KBM-7 (cell line): ENCODE measurements at places on chromosomes 1 and 21.
A peak's percentile ranks its signal among the peaks of the same experiment; 100 is the strongest.

- DNase-seq: no peak
These were observed 65.9 kb downstream of the AGPAT3 start for GRCh38 chr21:43930848-43931375.

DNA sequence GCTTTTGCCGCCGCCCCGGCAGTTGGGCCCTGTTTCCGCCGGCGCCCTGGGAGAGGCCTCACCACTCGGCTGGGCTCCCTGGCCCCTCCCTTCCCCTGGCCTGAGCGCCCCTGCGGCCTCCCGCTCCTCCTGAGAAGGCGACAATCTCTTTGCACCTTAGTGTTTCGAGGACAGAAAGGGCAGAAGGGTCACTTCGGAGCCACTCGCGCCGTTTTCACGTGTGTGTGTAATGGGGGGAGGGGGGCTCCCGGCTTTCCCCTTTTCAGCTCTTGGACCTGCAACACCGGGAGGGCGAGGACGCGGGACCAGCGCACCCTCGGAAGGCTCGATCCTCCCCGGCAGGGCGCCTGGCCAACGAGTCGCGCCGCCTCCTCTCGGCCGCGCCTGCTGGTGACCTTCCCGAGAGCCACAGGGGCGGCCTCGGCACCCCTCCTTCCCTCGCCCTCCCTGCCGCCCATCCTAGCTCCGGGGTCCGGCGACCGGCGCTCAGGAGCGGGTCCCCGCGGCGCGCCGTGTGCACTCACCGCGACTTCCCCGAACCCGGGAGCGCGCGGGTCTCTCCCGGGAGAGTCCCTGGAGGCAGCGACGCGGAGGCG is 432 bp upstream of the SIM2 start:
- peak; percentile 39 for DNase-seq

DNA sequence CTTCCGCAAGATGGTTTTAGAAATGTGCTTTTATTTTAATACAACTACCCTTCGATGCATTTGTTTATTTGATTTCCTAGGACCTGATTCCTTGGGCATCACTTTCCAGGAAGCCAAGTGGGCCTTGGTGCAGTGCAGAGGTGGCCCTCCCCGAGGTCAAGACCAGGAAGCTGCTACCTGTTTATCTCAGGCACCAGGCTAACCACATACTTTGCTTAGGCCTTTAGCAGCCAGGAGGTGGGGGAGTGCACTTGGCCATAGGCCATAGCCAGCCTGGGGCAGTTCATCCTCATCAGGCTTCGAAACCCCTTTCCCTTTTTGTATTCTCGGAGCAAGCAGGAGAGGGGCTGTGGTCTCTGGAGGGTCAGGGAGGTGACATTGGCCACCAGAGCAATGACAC is 45.4 kb downstream of the SMYD2 start:
- no peak for DNase-seq

DNA sequence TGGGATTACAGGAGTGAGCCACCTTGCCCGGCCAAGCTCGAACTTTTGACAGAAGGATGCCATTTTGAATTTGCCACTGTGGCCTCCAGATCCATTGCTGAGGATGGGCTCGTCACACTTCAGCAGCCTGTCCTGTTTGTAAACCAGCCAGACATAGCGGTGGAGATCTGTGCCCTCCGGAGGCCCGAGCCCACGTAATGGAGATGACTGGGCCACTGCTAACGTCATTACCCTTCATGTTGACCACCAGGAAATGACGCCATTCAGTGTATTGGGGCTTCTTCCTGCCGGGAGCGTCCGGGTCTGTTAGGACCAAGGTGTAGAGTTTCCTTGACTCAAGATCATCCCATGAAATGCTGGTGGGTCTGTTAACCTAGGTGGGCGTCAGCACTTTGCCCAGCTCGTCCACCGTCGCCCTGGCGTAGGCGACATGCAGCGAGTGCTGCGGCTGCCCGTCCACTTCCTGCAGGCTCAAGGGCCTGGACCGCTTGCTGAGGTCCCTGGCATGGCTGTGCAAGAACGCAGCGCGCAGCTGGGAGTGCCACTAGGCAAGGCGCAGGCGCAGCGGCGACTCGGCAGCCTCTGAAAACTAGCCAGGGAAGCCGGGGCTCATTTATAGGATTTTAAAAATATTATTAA is 40.8 kb downstream of the PTPRC start:
- DNase-seq: no peak

- no peak for DNase-seq
These were observed 19.4 kb upstream of the KCNE1 start for GRCh38 chr21:34531399-34531798.

- no peak for DNase-seq
These were observed 2.0 kb downstream of the RGS8 start for GRCh38 chr1:182682406-182682805.

GRCh38 chr1:225595974-225596551 is 56.9 kb downstream of the ENAH start:
- DNase-seq: no peak

- no peak for DNase-seq
These were observed 1.6 kb downstream of the IGSF21 start for GRCh38 chr1:18109058-18109755.

DNA sequence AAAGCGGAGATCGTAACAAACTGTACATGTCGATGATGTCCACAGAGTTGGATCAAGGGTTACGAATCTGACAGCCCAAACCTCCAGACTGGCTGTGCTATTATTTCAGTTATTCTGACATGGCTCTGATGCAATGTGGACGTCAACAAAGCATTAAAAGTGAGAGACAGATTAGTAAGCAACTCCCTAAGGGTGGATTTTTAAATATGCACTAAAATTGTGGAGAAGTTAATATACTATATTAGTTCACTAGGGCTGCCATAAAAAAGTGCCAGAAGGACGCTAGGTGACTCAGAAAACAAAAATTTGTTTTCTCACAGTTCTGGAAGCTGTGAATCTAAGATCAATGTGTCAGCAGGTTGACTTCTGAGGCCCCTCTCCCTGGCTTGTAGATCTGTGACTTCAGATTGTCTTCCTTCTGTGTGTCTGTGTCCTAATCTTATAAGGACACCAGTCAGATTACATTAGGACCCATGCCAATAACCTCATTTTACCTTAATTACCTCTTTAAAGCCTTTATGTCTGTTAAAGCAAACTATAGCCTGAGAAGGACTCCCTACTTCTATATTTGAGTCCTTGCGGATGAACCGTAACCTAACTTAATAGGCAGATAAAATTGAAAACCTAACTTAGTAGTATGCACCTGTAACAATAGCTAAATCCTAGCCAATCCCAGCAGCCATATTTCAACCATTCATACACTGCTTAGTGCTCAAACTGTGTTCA is 66.0 kb upstream of the BACH1 start:
- DNase-seq: no peak

DNA sequence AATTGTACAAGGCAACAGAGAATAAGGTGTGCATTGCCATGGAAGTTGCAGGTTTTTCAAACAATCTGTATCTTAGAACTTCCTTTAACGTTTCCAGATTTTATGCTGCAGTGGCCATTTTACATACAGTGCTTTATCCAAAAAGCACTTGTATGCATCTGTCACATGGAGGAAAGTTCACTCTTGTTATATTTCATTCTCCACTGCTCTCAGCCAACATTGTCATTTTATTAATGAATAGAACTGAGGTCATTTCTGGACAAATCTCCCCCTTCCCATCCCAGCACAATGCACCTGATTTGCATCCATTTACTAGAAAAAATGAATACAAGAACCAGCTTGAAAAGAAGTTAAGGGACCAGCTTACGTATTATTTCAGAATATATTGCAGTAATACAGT is 342.0 kb downstream of the USP25 start:
- DNase-seq: no peak

DNA sequence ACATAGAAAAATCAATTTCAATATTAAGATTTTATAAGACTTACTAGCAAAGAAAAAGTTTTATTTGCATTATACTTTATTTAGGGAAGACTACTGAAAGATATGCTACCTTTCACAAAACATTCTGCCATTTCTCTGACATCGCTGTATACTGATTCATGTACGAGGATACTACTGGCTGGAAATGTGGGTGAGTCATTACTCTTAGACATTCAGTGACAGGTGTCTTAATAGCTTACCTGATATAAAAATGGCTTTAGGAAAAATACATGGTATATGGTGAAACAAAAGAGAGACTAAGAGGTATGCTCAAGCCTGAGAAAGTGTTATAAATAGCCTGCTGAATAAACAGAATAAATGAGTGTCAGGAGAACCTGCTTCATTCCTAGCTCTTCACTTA is 73.0 kb upstream of the EXO1 start:
- DNase-seq: no peak

- DNase-seq: no peak
These were observed at the start of gene COL8A2 for GRCh38 chr1:36125129-36125991. Gene COL8A2, minus strand, starts transcription at chr1:36125222. Its CDS starts 24,980 bp downstream, at chr1:36100242.

DNA sequence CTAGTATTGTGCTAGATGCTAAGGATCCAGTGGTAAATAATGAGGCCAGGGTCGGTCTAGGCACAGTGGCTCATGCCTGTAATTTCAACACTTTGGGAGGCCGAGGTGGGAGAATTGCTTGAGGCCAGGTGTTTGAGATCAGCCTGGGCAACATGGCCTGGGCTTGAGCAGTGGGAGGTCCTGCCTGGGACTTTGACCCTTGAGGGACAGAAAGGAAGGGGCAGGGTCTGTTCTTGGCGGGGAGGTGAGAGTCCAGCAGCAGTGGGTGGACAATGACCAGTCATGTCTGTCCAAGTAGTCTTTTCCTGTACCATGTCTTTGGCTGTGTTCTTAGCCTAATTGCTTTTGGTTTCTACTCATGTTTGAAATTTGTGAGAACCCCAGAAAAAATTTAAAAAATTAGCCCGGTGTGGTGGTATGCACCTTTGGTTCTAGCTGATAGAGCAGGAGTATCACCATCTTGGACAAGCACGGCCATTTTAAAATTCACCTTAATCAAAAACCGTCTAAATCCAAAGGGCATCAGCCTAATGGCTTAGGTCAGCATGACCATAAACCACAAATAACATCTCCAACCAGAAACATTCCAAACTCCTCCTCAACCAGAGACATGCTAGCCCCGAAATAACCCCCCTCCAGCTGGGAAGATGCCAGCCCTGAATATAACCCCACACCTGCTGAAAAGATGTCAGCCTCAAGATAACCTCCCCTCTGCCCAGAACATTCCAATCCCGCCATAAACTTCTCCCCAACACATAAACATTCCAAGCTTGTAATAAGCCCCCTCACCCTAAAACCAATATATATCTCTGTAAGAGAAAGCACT is 6.8 kb upstream of the AK2 start:
- no peak for DNase-seq

DNA sequence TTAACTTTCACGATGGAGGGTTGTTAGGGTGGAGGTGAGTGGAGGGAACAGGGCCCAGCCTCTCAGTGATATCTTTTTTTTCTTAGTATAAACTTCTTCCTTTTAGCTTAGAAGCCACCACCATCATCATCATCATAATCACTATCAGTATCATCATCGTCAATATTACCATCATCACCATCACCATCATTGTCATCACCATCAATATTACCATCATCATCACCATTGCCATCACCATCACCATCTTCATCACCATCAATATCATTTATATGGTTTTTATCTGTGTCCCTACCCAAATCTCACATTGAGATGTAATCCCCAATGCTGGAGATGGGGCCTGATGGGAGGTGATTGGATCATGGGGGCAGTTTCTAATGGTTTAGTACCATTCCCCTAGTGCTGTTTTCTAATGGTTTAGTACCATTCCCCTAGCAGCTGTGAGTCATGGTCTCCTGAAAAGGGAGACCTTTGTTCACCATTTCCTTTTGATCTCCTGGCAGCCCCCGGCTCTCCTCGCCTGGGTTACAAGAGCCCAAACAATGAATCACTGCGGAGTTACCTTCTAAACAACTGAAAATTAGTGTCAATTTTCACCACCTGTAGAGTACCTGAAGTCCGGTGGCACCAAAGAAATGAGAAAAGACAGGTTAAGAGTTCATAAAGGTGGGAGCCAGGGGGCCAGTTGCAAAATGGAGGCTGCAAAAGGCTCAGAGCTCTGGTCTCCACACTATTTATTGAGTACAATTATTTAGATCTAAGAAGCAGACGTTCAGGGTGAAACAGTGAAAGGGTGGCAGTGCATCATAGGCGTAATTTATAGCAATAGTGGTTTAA is 3.1 kb upstream of the PLA2G2E start:
- DNase-seq: no peak

DNA sequence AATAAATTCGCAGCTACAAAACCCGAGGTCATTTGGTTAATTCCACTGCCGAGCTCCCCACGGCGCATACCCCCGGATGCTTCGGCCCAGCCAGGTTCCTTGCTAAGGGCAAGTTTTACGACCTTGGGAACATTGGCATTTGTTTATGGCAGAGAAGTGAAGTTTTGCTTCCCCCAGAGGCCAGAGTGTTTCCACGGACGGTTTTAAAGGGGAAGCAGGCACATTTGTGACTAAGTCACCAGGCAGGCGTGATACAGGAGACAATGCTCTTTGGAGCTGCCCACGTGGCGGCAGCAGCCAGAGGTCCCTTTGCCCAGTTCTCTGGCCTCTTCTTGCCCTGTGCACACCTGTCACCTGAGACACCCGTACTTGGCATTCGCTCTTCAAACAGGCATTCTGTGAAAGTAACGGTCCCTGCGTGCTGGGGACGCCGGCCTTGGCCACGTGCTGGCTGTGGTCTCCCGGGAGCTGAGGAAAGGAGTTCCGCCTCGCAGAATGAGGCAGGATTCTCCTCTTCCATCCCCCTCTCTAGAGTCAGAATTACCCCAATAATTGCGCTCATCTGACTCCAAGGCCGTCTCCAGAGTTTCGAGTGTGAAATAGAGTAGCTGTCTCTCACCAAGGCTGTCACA is 138.3 kb downstream of the PRDM16 start:
- DNase-seq: no peak

DNA sequence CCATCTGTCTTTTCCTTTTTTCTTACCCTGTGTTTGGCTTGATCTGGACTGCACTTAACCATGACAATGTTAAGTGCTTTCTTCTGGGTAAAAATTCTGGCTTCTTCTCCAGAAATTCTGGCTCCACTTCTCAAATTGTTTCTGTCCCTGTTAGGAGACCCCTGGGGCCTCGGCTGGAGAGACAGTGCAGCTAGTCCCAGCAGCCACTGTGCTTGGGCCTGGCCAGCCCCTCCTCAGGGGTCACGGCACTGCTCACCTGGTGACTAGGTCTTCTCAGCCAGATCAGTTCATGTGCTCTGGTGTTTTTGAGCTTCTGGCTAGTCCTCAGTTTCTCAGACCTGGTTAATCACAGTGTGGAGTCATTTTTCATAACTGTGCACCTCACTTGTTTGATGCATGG is 72.4 kb downstream of the ADARB1 start:
- no peak for DNase-seq

- DNase-seq: peak; percentile 7
These were observed 120.6 kb upstream of the RAVER2 start for GRCh38 chr1:64624218-64624713.

GRCh38 chr1:1156140-1157032 is 17.3 kb upstream of the TTLL10 start:
- no peak for DNase-seq
